ENCODE measurements at places on chromosomes 7 and 10.

DNA sequence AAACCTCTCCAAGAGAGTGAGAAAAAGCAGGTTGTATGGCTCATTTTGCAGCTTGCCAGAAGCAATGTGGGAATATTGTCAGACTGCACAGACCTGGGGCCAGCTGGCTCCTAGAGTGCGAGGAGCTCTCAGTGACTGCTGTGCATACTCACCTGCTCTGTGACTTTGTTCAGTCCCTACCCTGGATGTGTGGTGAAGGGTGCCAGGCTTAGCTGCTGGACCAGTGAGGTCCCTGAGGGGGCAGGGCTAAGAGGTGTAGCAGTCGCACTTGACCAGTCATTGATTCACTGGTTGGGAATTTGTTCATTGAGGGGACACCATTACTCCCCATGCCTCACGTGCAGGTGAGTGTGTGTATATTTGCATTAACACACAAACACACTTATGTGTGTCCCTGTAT, 60.1 kb downstream of the IKZF1 start:
- no peak for DNase-seq

GRCh38 chr10:112927980-112928379, 22.1 kb upstream of the TCF7L2 start:
- DNase-seq, result no peak

- DNase-seq, result no peak
Measured at GRCh38 chr10:62087329-62087728, 181.3 kb downstream of the RTKN2 start.

GRCh38 chr10:51479711-51480110, 219.7 kb downstream of the CSTF2T start:
- DNase-seq, result no peak

DNA sequence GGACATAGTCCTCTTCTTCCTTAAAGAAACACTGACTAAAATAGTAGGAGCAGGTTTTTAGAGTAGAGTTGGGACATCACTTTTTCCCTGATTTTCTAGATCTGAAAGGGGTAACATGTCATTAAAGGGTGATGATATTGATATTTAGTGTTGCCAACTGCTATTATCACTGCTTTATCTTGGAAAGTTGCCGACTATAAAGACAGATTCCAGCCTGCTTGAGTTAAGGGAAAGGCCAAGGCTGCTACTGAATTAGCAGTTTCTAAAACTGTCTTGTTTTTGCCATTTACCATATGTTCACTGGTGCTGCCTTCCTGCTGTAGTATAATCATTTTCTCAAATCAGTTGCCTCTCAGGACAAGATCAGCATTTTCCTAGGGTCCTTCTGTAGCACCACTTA, 29.7 kb downstream of the AP3M1 start:
- no peak for DNase-seq

GRCh38 chr10:89695307-89695706, 6.1 kb upstream of the KIF20B start:
- DNase-seq, result no peak

- no peak for DNase-seq
Measured at GRCh38 chr10:29828440-29828894, 193.7 kb upstream of the SVIL start.

GRCh38 chr10:87694011-87694794, 34.5 kb downstream of the PAPSS2 start:
- DNase-seq, result no peak

- DNase-seq, result no peak
Measured at GRCh38 chr10:71035511-71036296, 147.3 kb upstream of the PCBD1 start.

GRCh38 chr10:35204650-35205319, 78.1 kb downstream of the CREM start:
- no peak for DNase-seq

- DNase-seq, result no peak
Measured at GRCh38 chr10:85168243-85168642, 839.9 kb downstream of the CCSER2 start.

DNA sequence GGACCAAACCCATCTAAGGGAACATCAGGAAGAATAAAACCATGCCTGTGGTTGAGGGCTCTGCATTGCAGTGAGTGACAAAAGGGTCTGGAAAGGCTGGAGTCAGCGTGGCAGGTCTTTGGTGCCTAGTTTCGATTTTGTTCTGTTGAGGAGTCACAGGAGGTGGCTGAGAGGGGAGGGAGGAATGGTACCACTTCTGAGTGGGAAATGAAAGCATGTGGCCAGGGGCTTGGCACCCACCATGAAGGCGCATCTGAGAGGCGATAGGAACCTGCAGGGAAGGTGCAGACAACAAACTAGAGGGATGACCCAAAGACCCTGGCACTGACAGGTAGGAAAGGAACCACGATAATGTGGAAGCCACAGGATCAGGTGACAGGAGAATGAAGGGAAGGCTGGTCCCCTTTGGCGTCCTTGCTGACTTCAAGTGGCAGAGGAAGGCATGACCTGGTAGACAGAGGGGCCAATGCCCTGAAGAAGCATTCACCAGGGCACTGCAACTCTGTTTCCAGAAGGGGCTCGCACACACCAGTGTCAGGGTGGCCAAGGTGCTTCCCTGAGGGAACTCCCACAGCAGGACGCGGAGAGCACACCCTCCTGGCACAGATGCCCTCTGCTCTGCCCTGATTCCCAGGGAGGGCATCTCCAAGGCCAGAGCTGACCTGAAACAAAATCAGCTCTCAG, 41.7 kb downstream of the HIPK2 start:
- no peak for DNase-seq

DNA sequence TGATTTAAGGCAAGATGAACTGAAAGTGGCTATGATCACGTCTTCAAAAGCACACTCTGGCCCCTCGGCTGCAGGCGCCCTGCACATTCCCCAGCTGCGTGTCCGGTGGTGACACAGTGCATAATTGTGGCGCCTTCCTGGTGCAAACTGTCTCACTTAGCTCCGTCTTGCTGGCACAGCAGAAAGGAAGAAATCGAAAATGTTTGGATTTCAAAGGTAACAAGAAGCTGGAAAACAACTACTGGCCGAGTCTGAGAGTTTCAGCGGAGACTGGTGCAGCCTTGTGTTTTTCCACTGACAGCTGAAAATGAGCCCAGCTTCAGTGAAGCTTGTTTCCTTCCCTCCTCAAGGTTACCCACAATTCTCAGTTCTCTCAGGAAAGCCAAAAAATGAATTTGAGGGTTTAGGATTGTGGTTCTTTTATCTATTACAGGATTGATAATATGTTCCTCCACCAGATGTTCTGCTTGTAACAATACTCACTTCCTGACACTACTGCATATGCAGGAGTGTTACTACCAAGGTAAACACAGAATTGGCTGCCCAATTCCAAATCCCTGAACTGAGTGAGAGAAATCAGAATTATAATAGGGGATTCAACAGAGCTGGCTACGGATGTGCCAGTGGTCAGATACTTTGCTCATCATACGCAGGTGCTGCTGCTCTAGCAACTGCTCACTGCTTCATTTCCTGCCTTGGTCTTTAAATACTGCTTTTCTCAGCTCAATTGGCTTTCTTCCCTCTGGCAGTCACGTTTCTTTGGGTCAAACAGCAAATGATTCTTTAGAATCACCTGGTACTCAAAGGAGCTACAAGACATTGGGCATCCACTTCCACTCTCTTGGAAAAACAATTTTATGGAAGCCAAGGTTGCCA, 63.7 kb downstream of the TRUB1 start:
- DNase-seq, result peak; percentile 36

GRCh38 chr10:103548581-103549348, 55.3 kb downstream of the NEURL1 start:
- DNase-seq, result no peak

- DNase-seq, result no peak
Measured at GRCh38 chr7:120775755-120776154, 82.2 kb downstream of the TSPAN12 start.

DNA sequence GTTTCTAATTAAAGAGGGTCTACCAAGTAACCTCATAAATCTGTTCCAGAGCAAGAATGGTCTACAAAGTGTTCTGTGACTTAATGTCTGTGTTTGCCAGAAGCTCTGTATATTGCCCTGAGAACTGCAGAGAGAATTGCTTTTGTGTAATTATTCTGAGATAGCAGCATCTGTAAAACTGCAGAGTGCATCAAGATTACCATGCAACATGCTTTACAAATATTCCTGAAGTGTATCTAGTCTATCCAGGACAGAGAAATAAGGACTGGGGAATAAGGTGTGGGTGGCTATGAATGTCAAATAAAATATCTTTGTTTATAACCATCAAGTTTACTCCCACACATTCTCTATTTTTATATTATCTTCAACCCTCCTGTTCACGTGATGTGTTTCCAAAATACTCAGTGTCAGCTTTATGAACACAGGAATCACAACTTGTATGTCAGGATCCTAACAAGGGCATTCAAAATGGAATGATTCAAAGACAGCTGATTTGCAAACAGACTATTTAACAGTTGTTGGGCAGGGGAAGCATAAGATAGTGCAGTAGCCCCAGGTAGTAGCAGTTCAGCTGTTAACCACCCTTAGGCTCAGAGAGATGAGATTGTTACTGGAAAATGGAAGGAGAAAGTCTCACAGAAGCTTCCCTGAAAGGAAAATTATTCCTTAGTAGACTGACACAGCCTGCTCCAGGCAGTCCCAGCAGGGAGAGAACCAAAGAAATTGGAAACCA, 15.3 kb upstream of the LIPA start:
- no peak for DNase-seq

DNA sequence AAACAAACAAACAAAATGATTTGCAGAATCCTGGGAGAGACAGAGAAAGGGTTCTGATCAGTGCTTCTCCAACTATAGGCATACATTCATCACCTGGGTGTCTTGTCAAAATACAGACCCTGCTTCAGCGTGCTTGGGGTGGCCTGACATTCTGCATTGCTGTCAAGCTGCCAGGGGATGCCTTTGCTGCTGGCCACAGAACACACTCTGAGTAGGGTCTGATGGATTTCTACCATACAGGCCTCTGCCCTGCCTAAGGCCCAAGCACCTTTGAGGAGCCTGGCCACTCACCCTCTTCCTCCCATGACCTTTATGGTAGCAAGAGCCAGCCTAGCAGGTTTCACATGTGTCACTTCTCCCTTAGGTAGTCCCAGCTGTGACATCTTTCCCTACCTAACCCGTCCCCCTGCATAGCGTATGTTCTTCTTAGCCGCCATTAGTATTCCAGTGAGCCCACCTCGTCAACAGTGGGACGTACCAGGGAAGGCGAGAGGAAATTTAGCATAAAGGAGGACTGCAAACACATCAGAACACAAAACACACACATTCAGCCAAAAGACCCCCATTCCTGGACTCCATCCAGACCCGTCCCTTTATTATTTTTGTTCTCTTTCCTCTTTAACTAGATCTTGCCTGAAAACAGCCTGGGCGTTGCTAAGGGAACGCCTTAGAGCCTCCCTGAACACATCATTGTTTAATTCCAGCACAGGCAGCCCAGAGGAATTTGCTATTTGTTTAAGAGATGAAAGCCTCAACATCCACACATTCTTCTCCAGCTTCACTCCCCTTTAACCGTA, 43.9 kb upstream of the PODXL start:
- no peak for DNase-seq

DNA sequence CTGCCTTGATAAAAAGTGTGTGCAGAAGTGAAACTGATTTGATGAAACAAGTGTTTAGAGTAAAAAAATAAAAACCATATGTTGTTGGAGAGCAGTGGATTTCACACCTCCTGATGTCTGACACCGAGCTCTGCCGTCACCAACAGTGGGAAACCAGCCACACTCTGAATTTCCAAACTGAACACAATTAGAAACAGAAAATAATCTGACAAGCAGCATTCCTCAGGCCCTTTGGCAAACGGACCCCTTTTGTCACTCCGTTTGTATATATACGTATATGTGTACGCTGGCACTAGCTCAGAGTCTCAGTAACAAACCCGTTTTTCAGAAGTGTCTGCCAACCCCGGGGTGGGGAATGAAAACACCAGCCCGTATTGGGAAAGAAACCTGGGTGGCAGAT, 32.4 kb downstream of the TACC2 start:
- no peak for DNase-seq

DNA sequence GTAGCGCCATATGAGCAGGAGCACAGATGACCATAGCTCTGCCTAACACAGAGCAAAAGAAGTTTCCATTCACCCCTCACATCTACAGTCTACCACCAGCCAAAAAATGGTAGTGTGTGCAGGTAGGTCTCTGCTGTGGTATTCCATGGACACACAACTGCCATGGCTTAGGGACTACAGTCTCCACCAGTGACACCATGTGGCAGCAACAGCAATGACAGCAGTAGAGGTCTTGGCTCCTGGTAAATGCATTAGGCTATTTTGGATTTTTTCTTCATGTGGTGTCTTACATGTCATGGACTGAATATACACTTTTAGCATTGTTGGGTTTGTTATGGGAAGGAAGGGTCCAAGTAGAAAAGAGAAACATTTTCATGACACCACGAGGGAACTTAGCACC, 70.1 kb upstream of the CABCOCO1 start:
- no peak for DNase-seq

GRCh38 chr10:78448470-78448869, 414.8 kb downstream of the RPS24 start:
- DNase-seq, result no peak

GRCh38 chr7:146054909-146055308, 61.7 kb upstream of the CNTNAP2 start:
- DNase-seq, result no peak

DNA sequence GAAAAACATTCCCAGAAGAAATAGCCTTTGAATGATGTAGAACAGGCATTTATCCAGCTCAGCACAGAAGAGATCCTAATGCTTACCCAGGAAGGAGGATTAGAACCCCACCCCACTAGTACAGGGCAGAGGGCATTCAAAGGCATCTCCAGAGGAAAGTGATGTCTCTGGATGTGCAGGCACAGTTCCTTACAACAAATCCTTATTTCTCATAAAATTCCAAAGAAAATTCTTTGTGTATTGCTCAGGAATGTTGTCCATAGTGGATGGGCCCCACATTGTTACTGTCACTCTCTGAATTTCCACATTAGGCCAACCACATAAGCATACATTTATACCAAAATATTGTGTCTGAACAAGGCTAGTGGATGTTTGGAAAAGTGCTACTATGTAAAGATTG, 243.0 kb downstream of the ADRA2A start:
- no peak for DNase-seq

GRCh38 chr10:87523731-87524130, 19.0 kb downstream of the MINPP1 start:
- no peak for DNase-seq

DNA sequence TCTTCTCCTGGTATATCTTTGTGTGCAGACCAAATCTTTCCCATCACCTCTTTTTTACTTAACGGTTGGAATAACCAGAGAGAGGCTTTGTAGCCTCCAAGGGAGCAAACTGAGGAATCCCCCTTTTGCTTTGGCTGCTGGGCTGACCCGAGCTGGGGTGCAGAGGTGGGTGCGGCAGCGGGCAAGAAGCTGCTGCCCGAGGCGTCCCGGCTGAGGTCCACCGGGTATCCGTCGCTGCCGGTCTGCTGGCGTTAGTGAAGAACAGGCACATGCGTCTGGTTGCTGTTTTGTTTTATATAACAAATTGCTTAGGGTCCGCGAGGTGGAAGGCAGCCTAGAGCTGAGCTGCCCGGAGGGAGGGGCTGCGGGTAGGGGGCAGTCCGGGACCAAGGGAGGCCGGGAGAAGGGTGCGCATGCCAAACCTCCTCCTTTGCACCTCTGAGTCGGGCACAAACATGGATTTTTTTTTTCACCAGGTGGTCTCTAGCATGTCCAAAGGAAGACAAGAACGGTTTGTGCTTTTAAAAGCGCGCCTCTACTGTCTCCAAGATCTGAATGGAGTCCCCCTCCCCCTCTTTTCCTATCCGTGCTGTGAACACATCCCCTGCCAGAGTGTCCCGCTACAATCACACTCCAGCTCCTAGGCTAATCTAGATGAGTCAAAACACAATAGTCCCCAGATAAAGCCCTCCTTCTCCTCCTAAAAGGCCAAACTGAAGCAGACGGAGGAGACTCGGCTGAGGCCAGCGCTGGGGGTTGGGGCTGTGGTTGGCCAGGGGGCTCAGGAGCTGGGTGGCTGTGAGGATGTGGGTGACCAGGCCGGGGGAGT, 6.8 kb upstream of the GATA3 start:
- no peak for DNase-seq
